ENCODE measurements at places on chromosomes 3 and 15.

- DNase-seq, result peak; percentile 26
These were observed 24.2 kb upstream of the ERICH6 start for GRCh38 chr3:150727653-150728502.

DNA sequence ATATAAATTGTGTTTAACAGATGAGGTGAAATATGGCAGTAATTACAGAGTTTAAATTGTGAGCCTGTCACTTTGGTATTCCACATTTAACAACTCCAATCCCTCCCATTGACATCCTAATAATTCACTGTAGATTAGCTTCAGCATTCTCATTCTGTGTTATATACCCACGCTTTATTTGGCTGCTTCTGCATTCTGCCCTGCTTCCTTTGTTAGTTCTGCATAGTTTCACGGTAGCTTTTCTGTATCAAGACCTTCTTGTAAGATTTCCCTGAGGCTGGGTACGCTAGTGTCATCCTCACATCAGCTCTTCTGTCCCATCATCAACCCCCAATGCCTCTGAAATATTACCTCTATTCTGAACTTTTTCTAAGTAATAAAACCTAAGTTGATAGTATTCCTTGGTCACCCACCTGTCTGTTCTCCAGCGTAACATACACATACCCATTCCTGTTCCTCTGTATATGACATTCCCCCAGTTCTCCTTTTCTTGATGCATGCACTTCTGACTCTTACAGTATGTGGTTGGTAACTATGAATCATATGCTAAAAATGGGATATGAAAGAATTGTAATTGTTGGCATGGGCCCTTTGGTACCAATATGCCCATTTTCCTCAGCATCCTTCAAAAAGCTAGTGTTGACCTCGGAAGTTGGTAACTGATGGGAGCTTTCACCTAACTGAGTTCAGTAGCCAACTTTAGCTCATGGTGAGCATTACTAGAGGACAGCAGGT is 171.2 kb downstream of the KLHL25 start:
- no peak for DNase-seq

DNA sequence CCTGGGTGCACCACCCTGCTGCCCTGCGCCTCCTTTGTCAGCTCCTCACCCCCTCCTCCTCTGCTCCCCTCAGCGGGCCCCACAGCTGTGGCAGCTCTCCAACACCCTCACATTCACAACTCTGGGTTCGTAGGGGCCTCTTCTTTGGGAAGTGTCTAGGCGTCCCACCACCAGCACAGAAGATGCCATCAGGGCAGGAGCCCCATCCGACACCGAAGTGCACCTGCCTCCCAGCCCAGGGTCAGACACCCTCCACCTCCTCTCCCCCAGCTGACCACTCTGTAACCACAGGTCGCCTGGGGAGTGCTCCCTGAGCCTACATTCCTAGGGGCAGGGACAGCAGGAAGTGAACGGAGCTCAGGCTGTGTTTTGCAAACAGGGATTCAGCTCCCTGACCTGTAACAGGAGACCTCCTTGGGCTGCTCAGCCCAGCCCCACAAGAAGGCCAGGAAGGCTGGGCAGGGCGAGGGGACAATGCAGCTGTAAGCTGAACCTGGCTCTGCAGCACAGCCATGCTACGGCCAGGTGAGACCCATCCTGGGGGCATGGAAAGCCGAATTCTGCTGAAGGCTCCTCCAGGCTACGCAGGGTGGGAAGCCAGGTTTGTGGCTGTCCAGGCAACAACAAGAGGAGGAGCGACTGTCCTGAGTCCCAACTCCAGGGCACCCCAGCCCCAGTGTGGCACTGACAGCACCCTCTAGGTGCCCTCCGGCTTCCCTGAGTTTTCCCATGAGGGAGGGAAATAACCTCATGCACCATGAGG is 269.0 kb downstream of the GOLGA6L6 start:
- no peak for DNase-seq

DNA sequence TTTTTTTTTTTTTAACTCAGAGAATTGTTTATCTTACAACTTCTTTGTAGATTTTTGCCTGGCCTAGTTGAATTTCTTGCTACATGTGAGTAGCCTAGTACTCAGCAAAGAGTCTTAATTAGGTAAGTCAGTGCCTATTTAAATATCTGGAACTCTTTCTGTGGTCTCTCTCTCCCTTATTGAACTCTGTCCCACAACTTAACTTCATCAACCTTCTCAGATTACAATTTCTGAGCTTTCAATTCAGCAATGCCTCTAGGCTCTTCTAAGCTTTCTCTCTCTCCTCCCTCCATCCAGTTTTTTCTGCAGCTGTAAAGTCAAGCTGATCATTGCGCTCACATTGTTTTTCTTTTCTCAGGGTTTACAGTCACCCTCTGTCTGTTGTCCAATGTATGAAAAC is 517.6 kb upstream of the ROBO1 start:
- no peak for DNase-seq

- DNase-seq, result peak; percentile 93
These were observed at the start of gene DMXL2 for GRCh38 chr15:51622604-51623370. TSS of gene DMXL2 (minus strand) at chr15:51622771. CDS start at chr15:51622545, 226 bp downstream.

- DNase-seq, result no peak
These were observed 366.7 kb upstream of the SGO1 start for GRCh38 chr3:20552605-20553275.

DNA sequence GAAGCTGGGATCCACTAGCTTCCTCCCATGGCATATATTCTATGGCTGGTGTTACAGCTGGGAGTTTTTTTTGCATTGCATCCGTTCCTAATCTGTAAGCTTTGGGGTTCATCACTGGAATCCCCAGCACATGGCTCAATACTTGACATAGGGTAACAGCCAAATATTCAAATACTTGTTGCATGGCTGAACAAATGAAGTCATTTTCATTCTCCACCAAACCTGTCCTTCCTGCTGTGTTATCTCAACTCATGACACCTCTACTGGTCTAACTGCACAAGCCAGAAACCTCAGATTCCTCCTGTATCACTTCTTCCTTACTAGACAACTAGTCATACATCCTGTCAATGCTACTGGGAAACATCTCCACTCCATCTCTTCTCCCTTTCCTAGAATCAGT is 43.4 kb downstream of the ST3GAL6 start:
- DNase-seq, result no peak

GRCh38 chr3:53084310-53085001 is 38.6 kb upstream of the SFMBT1 start:
- DNase-seq, result peak; percentile 54

DNA sequence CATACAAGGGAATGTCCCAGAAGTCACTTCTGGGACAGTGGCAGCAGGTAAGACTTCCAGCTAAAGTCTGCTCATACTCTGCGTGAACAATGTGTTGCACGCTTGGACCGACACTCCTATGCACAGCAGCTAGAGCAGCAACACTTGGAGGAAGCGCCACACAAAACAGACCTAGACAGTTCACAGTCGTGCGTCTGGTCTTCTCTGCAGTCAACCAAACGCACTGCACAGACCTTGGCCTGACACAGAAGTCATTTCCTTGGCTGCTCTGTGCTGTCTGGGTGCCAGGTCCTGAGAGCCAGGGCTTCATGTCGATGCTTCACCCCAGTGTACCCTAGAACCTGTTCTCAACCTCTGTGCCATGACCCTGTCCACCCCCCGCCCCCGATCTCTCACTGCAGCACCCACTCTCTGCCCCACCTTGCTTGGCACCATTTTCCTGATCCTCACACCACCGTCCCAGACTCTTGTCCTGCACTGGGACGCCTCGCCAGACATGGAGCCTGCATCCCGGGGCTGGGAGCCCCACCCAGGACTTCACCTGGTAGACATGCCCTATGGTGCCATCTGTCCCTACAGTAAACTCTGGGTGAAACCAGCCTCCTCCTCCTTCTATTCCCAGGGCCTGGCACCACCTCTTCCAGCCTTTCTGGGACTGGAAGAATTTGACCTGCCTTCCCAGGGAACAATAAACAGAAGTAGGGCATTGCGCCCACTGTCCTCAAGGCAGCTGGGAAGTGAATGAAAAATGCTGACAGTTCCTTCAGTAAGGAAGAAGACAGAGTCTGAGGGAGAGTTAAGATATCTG is 3.1 kb downstream of the ATP10A start:
- DNase-seq, result no peak

DNA sequence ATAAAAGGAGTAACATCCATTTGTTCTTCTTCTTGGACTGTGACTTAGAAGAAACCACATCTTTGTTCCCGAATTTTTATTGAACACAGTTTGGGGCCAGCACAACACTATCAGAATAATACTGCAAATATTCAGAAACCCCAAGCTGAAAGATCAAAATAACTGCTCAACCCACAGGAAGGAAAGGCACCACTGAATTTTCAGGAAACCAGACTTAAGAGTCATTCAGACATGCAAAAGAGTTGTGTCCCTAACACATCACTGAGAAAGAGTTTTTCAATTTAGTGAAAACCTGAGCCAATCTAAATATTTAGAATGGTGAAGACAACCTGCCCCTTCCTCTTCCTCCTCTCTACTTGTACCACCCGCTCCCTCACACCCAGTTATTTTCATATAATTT is 295.0 kb upstream of the RORA start:
- no peak for DNase-seq

- DNase-seq, result peak; percentile 66
These were observed 409.2 kb downstream of the DIPK2A start for GRCh38 chr3:144380849-144381248.

GRCh38 chr3:83426300-83426699 is 1532.5 kb upstream of the CADM2 start:
- no peak for DNase-seq

DNA sequence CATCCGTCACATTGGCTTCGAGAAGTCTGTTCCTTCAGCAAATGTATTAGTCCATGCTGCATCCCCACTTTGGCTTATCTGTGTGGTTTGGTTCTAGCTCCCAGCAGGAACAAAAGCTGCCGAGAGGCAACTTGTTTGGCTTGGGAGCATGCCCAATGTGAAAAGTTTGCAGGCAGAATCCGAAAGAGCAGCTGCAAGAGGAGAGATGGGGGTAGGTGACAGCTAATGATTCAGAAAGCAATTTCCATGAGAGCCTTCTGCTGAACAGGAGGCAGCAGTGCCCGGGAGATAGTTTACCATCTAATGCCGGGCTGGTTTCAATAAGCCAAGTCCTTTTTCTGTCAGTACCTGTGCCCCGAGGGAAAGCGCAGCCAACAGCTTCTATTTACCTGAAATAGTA is 60.2 kb downstream of the GRM7 start:
- peak; percentile 66 for DNase-seq

DNA sequence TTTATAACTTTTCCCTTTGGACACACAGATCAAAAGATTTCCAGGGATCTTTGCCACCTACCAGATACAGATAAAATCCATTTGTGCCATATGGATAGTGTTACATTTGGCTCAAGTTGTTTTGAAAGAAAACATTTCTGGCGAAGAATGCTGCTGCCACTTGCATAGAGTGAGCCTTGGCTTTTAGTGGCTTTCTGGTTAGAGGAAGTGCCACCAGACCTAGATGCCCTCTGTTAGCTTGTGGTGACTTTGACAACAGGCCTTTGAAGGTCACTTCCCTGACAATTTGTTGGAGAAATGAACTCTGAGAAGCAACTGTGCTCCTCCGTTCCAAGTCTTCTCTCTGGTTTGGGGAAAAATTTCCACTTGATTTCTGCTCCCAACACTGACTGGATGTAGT is 158.0 kb downstream of the CHST2 start:
- no peak for DNase-seq

DNA sequence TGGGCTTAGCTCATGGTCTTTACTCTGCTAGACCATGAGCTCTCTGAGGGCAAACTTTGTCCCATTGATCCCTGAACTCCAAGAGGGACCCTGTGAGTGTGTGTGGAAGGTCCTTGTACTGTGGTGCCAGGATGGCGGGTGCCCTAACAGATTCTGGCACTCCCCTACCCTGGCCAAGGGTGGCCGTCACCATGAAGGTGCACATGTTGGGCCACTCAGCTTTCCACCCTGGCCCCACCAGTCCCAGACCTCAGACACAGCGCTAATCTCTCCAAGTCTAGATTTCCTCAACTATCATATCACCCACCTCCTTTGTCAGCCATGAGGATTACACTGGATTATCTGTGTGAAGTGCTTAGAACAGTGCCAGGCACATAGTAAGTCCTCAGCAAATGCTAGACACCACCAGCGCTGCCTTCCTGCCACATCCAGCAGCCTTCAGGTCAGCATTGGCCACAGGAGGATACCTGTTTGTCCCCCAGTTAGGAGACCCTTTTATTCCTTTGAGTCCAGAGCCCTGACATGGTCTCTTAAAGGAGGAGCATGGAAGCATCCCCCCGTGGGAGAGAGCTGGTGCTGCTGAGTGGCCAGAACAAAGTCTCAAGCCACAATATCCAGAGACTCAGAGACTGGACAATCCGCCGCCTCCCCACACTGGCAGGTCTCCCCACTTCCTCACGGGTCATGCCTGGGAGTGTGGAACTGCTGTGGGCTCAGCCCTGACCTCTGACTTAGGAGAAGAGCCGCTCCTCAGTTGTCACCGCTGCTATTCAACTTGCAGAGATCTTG is 44.5 kb upstream of the SLCO2A1 start:
- no peak for DNase-seq

GRCh38 chr3:185939721-185940120 is 1.9 kb upstream of the TRA2B start:
- no peak for DNase-seq

DNA sequence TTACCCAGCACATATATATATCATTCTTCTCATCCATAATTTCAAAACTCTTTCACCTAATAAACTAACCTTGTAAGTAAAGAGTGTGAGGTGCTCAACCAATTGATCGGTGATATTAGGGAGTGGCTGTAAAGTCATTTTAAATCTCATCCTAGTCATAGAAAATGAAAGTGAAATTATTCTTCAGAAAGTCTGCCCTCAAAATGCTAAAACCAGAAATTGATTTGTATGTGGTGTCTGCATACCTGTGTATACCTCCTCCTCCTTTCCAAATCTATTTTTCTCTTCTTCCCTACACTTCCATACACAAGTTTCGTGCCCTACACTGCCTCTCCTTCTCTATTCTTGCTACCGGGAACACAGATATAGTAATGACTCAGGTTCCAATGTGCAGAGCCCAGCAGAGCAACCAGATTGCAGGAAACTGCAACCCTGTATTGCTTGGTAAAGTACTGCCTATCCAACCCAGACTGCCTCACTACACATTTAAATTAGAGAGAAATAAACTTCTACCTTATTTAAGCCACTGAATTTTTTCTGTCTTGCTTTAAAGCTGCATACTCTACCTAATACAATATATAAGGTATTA is 7.4 kb upstream of the TBC1D5 start:
- no peak for DNase-seq

DNA sequence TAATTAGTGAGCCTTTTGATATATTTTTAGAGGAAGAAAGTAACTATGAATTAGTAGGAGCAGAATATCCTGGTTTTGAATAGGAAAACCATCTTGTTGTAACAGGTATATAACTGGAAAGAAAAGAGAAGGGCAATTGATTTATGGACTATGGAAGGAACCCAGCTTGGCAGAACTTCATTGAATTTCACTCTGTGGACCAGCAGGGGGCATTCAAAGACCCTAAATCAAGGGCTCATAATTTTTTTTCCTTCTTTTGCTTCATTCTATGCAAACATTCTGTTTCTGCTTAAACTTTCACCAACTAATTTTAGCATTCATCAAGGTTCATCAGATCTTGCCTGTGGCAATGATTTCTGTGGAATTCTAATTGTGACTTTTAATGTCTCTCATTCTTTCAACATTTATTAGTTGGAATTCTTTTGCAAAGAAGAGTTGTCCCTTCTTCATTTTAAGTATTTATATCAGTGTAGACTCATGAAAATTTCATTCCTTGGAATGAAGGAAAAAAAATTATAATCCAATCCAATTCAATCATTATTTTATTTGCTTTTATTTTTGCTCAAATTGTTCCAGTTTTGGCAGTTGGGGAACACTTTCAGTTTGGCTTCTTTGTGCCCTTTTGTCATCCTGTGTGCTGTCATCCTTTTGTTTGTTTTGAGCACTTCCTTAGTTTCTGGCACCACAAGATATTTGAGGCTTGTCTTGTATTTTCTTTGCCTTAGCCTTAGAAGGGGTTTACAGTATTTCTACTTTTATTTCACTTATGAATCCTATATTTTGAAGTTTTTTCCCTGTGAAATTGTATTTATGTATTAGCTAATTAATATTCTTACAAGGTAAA is 30.4 kb downstream of the NXPE3 start:
- DNase-seq, result peak; percentile 32

Data from Ammon's horn (tissue), 1 donor.